MG63 (cell line): ENCODE measurements at places on chromosomes 16 and 17. TPM values are rescaled to one million over a fixed set of nuclear protein-coding genes. Genes with fewer than 3 reads are reported as not detected.

DNA sequence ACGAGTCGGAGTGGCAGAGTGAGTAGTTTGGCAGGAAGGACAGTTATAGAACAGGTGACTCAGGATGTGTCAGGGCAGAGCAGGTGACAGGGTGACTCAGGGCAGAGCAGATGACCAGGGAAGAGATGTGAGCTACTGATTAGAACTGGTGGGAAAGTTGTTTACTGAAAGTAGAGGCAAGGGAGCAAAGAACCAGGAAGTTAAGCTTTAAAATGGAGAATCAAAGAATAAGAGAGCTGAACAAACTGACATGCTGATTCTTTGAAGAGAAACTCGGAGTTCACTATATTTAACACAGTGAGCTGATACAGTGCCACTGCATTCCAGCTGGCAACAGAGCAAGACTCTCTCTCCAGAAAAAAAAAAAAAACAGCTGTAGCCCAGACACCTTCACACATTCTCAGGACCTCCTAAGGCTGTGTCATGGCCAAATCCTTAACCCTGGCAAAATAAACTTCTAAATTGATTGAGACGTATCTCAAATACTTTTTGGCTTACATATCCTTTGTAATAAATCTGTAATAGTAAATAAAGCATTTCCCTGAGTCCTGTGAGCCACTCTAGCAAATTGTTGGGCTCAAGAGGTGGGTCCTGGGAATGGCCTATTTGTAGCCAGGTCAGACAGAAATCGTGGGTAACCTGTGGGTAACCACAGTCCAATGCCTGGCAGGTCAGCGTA is 12.3 kb upstream of the UBE2I start:
- DNase-seq, result peak; percentile 77

DNA sequence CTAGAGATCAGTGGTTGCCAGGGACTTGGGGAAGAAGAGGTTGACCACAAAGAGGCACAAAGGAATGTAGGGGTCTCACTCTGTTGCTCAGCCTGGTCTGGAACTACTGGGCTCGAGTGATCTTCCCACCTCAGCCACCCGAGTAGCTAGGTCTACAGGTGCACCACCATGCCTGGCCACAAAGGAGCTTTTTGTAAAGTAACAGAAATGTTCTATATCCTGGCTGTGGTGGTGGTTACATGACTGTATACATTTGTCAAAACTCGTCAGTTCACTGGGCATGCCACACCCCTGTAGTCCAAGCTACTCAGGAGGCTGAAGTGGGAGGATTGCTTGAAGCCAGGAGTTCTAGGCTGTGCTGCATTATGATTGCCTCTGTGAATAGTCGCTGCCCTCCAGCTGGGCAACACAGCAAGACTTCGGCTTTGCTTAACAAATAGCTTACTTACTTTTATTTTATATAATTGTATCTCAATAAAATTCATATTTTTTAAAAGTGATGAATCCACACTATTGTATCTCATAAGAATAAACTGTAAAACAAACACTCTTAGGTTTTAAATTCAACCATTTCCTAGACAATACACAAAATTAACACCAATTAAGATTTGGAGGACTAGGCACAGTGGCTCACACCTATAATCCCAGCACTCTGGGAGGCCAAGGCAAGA is 5.0 kb downstream of the SKA2 start:
- DNase-seq, result no peak

GRCh38 chr16:72997141-72997542 is 50.8 kb downstream of the ZFHX3 start:
- DNase-seq, result no peak

LPO gene
- not detected in 2 replicates for total RNA-seq
